ENCODE measurements at places on chromosomes 4 and X. TPM values are rescaled to one million over a fixed set of nuclear protein-coding genes. Genes with fewer than 3 reads are reported as not detected.
A peak's percentile ranks its signal among the peaks of the same experiment; 100 is the strongest.

GRCh38 chr4:87035881-87036509, 101.2 kb downstream of the AFF1 start:
- no peak for DNase-seq

GRCh38 chr4:113349430-113349829, 300.0 kb downstream of the ANK2 start:
- no peak for DNase-seq

GRCh38 chr4:185847352-185848097, 35.5 kb upstream of the SORBS2 start:
- DNase-seq: peak; percentile 38

GRCh38 chr4:139834226-139834662, 168.6 kb downstream of the MGST2 start:
- no peak for DNase-seq

The DUSP21 gene
- not detected for polyA plus RNA-seq

The IQSEC2 gene
- polyA plus RNA-seq: 41.4 TPM

The FAM47E gene
- polyA plus RNA-seq: 0.08 TPM

- no peak for DNase-seq
These were observed 22.8 kb downstream of the MEPE start for GRCh38 chr4:87855559-87855958.

DNA sequence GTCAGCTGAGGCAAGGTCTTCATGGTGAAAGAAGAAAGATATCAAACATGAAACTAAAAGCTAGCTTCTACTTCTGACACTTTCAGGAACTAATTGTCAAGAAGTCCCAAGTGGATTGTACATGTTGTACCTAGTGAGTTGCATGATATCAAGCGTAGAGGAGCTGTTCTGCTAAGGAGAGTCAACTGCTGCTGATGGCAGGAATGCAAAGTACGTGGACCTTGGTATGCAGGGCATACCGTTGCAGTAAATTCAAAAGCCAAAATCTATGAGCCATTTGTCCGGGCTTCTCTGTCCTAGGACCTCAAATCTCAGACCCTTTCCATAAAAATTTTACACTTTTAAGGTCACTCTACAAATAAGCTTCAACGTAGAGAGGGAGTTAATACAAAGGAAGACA, 446.2 kb downstream of the KCTD8 start:
- no peak for DNase-seq

DNA sequence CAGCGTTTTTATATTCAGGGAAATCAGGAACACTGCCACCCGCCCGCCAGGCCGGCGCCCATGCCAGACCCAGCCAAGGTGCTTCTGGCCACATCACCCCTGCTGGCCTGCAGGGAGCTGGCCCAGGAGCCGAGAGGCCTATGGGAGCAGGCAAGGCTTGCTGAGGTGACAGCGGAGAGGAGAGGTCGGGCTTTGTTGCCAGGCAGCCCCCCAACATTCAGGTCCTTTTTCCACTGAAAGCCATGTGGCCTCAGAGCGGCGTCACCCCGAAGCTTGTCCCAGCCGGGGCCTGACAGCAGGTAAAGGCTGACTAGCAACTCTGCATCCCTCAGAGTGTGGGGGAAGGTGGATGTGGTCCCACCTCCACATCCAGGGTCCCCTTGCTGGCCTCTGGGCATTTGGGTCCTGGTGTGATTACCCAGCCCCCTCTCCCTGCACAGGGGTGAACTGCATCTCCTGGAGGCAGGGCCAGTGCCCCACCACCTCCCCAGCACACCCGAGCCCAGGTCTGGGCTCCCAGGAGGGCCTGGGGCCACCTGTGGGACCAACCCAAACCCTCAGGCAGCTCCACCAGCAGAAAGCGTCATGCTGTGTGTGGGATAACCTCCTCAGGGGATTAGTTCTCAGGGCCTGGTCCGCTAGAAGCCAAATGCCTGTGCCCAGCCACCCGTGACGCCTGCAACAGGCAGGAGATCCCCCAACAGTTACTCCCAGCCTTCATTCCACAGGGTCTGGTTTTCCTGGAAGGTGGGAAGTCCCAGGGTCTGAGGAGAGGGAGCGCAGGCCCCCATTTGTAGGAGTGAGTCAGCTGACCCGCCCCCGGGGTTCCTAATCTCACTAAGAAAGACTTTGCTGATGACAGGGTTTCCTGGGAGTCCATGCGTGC, at the start of gene PDE6B:
Gene PDE6B (plus strand): TSS at position 869 of the 886 bp plus-strand sequence. CDS start 54 bp downstream, outside the sequence.
- no peak for DNase-seq

- no peak for DNase-seq
These were observed 640.0 kb upstream of the BOD1L1 start for GRCh38 chr4:14267373-14268060.

- no peak for DNase-seq
These were observed 68.6 kb upstream of the MXRA5 start for GRCh38 chrX:3415011-3415410.

DNA sequence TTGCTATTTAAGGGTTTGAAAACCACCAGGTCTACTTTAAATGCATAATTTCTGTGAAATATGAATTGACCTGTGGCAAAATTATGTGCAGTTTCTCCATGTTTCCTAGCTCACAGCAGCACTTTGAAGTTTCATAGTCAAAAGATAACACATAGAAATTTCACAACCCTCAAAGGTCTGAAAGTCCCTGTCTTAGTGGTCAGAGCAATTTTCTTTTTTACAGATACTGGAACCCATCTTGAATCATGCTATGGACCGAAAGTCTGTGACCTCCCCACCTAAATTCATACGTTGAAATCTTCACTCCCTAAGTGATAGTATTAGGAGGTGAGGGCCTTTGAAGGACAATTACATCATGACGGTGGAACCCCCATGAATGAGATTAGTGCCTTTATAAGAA, 240.4 kb upstream of the BMP3 start:
- DNase-seq: no peak

DNA sequence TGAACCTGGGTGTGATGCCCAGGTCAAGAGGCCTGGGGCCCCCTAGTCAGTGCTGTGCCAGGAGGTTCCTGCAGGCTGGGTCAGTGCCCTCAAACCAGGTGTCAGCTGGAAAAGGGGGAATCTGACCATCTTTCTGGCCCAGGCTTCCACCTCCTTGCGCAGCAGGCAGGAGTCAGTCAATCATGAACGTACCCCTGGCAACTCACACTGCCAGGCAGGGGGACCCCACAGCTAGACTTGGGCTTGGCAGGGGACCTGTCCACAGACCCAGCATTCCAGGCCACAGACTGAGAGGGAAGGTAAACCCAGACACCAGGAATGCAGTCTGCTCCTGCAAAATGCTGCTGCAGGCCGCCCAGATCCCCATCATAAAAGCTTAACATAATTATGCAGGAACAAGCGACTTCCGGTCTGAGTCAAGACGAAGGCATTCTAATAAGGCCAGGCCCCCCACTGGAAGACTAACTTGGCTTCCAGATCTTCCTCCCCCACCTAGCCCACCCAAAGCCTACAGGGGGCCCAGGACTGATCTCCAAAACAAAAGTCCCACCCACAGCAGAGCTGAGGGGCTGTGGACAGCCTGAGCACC, 156.3 kb downstream of the BCOR start:
- no peak for DNase-seq

- no peak for DNase-seq
These were observed 514.8 kb downstream of the CCSER1 start for GRCh38 chr4:90641861-90642599.

GRCh38 chr4:53931461-53931961, 132.9 kb downstream of the CHIC2 start:
- no peak for DNase-seq

DNA sequence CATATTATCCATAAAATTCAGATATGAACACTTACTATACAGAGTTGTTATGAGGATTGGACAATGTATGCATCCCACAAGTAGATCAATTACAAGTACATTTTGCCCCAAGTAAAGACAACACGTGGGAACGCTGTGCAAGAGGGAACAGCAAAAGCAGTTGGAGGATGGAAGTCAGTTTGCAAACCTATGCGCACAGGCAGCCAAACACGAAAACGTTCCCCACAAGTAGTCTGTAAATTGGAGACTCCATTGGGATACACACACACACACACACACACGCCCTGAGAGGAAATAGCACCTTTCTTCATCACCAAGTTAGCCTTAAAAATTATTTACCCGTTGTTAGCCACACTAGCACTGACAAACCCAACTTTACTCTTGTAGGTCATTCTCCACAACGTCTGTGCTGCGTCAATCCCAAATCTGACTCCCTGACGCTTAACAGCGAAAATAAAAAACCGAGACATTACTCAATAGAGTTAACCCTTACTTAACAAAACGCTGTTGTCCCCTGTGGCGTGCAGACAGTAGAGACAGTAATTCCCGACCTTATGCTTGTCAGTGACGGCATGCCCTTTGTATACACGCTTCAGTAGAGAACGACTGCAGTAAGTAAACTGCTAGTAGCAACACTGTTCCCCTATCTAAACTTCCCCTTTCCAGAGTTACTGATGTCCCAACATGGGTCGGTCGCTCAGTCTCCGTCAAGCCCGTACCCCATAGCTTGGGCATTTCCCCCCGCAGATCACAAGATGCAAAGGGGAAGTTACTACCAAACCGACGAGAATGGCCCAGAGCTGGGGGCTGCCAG, 730 bp downstream of the MANBA start:
- peak; percentile 25 for DNase-seq

DNA sequence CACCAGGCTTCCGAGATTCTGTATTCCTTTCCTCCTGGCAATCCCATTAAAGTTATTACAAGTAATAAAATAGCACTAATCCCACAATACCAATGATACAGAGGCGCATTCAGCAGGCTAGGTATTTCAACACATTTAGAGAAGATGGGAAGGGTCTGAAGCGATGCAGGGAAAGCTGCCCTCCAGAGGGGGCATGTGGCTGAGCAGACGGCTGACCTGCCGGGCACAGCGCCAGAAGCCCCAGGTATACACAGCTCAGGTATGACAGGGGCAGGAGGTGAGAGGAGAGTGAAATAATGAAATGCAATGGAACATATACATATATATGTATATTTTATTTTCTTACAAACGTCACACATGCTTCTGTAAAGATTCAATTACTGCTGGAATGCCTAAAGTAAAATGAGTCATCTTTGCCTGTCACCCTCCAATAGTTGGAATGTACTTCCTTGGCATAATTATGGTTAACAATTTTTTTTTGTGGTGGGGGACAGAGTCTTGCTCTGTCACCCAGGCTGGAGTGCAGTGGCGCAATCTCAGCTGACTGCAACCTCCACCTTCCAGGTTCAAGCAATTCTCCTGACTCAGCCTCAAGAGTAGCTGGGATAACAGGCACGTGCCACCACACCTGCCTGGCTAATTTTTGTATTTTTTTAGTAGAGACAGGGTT, 21.3 kb upstream of the CDKN2AIP start:
- no peak for DNase-seq

DNA sequence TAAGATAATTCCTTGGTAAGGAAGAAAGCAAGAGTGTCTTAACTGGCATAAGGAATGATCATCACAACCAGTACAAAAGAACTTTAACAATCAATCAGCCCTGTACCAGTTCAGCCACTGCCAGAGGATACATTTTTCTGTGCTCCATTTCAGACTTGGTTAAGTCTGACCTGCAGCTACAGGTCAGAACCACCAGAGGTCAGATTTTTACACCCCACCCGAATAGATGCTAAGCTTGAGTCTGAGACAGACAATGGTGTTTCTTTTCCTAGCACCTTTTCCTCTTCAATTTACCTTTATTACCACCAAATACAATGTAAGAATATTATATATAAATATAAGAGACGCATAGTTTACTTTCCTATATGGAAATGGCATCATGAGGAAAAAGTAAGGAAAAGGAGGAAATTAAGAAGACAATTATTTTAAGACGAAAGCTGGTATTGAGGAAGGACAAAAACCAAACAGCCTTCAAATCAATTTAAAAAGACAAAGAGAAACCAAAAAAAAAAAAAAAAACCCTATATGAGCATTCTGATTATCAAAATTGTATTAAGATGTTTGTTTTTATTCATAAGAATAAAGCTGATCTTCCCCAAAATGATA, 215.3 kb upstream of the TTC29 start:
- DNase-seq: peak; percentile 49

DNA sequence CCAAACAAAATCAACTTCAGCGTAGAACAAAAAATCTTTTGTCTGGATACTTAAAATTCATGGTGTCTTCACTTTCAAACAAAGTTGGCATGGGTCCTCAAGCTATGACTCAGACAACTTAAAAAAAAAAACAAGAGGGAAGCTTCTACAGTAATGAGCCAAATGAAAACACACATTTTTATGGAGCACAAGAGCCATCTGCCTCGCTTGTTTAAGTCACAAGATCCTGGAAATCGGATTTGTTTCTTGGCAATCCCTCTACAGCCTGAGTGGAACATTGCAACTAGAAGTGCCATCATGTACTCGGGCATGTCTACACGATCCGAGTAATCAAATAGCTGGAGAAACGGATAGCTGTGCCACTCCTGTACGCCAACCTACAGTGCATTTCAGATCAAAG, 22.6 kb downstream of the LAMP2 start:
- DNase-seq: no peak

The USP17L27 gene
- polyA plus RNA-seq: not detected

The XAGE1A gene
- 8.3 TPM for polyA plus RNA-seq

DNA sequence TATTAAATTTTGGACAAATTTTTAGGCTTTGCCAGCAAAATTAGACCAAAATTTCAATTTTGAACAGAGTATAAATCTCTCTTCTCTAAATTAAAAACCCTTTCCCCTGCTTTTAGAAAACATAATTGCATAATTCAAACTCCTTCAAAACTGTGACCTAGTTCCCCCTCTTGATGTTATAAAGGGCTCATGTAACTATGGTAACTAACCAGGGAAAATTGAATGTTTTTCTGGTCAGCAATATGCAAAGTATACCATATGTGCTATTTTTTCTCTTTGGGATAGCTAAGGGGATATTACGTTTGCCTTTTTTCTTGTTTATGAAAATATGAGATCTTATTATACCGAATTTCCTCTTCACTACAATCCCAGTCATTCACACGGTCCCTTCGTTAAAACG, 5.1 kb upstream of the ING2 start:
- no peak for DNase-seq

GRCh38 chrX:15750611-15751154, 12.6 kb downstream of the CA5B start:
- DNase-seq: no peak

The CT45A9 gene
- not detected for polyA plus RNA-seq

- DNase-seq: no peak
These were observed 10.7 kb upstream of the WDR17 start for GRCh38 chr4:176054942-176055341.

DNA sequence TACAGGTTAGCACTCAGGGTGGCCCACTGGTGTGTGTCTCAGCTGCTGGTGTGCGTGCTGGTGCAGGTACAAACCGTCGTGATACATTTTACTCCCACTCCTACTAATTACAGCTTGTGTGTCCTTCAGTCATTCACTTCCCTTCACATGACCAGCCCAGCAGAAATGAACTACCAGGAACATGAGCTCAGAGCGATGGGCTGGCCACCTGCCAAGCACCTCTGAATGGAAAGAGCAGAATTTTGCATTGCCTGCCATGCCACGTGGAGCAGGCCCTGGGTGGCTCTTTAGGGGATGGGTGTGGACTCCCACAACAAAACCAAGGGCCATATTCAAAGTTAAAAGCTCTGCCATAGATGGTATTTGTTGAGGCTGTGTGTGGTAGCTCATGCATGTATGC, 58.9 kb upstream of the PGM2 start:
- DNase-seq: no peak

The DMP1 gene
- polyA plus RNA-seq: not detected

Data from A549 (cell line).